HFFc6 (cell line): ENCODE measurements at places on chromosomes 1 and 21. TPM values are rescaled to one million over a fixed set of nuclear protein-coding genes. Genes with fewer than 3 reads are reported as not detected.

Gene CALML6
- total RNA-seq, result 0.11 to 0.96 TPM (median 0.69 TPM) in 3 replicates

DNA sequence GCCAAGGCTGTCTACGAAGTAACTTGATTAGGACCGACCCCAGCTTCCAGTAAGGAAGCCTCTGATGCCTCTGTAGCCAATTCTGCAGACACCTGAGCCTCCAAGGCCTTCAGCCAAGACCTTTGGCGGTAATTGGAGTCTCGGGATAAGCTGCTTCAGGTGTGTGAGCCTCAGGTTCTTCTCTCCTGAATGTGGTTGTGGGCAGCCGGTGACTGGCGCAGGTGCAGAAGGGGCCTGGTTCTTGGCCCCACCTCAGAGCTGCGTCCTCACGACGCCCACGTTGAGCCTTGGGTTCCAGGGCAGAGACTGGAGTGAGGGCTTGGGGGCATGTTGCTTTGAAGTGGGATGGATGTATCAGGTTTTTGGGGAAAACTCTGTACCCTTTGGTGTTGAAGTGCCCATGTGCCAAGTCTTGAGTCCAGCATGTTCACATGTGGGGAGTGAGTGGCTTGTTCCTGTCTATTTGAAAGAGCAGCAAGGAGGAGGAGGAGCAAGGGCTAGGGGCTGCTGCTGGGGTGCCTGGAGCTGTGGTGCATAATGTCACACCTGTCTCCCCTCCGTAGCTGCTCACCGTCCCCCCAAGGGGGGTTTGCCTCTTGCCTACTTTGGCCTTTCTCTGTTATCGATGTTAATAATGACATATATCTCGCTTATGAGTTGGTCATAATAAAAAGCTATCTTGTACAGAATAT is 1.4 kb downstream of the PSEN2 start:
- no peak overlapping the region; the same call in 1 of the 2 replicates for H3K27ac ChIP-seq
- peaks cover 2% of the 10 kb centered on the region; the same call in 1 of the 2 replicates for H3K27me3 ChIP-seq
- H3K4me3 ChIP-seq, result peak overlapping the region; percentile 89

Gene LRRC39
- 0.13 to 0.16 TPM (median 0.14 TPM) in 3 replicates for total RNA-seq

- H3K4me1 ChIP-seq, result peaks cover 31% of the 10 kb centered on the region
- no peaks in the 10 kb centered on the region for H3K36me3 ChIP-seq
- no peak overlapping the region for H3K4me3 ChIP-seq
- no peaks in the 10 kb centered on the region; the same call in 1 of the 2 replicates for H3K27me3 ChIP-seq
- H3K27ac ChIP-seq, result no peak overlapping the region
Observed at GRCh38 chr1:198701250-198701649, 62.4 kb downstream of the PTPRC start.

DNA sequence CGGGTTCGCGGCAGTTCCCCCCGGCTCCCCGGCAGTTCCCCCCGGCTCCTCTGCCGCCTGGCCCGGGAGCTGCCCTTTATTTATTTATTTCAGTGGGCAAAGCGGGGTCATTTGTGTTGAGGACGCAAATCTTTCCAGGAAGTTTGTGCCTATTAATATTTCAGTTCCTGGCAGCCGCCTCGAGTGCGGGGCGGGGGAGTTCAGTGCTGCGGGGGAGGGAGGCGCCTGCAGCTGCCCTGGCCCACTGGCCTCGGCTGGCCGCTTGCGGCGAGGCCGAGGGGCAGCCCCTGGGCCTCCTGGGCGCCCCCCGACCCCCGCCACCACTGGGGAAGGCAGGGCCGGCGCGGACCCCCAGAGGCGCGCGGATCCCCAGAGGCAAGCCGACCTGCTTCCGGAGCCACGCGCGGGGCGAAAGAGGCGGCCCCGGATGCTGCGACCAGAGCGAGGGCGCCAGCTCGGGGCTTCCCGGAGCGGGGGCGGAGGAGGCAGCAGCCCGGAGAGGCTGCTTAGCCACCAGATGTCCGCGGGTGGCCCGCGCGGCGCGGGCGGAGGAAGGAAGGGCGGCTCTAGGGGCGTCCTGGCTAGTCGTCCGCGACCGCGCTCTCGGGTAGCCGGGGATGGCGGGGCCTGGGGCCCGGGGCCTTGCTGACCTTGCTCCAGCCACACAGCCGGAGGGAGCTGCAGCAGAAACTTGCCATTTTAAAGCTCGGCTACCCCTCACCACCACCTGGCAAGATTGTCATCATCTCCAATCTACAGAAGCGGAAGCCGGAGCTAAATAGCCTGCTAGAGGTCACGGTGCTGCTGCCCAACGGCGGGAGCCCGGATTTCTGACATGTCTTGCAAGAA is 48.0 kb downstream of the H3-3A start:
- H3K4me3 ChIP-seq, result peak overlapping the region; percentile 81
- DNase-seq, result peak; percentile 21
- H3K4me1 ChIP-seq, result peaks cover 19% of the 10 kb centered on the region
- H3K27me3 ChIP-seq, result no peaks in the 10 kb centered on the region

- no peak overlapping the region for H3K27ac ChIP-seq
- DNase-seq, result no peak
- no peak overlapping the region for H3K4me3 ChIP-seq
- H3K4me1 ChIP-seq, result peaks cover under 1% of the 10 kb centered on the region; the same call in 1 of the 2 replicates
Observed at GRCh38 chr1:168386949-168387586, 106.4 kb downstream of the TBX19 start.

Gene SLC9C2
- total RNA-seq, result not detected in 3 replicates

GRCh38 chr1:30652152-30652841 is 71.1 kb downstream of the MATN1 start:
- no peak overlapping the region for H3K4me3 ChIP-seq
- DNase-seq, result no peak
- H3K36me3 ChIP-seq, result no peaks in the 10 kb centered on the region
- no peak overlapping the region for H3K27ac ChIP-seq
- H3K27me3 ChIP-seq, result peaks cover 31% of the 10 kb centered on the region

GRCh38 chr1:29806646-29807319 is 570.5 kb downstream of the PTPRU start:
- H3K4me3 ChIP-seq, result no peak overlapping the region
- no peak for DNase-seq
- H3K36me3 ChIP-seq, result no peaks in the 10 kb centered on the region
- H3K4me1 ChIP-seq, result no peaks in the 10 kb centered on the region
- H3K27me3 ChIP-seq, result peaks cover 4% of the 10 kb centered on the region

Gene CLIC4
- total RNA-seq, result 529 and 677 TPM in 2 replicates

- peaks cover 2% of the 10 kb centered on the region for H3K27me3 ChIP-seq
- peaks cover 17% of the 10 kb centered on the region for H3K4me1 ChIP-seq
- DNase-seq, result no peak
Observed at GRCh38 chr1:5941671-5942070, 50.6 kb downstream of the NPHP4 start.

GRCh38 chr1:85315789-85316188 is 39.4 kb upstream of the BCL10 start:
- H3K4me1 ChIP-seq, result peaks cover 96% of the 10 kb centered on the region
- peaks cover 72% of the 10 kb centered on the region for H3K36me3 ChIP-seq
- H3K4me3 ChIP-seq, result peak overlapping the region; percentile 51; the same call in 1 of the 2 replicates

Gene SLFNL1
- 0.13 TPM in 1 of 3 replicates, not detected in the others for total RNA-seq

GRCh38 chr1:169906938-169907337 is 13.2 kb upstream of the SCYL3 start:
- no peak for DNase-seq
- no peak overlapping the region for H3K4me3 ChIP-seq
- peaks cover 6% of the 10 kb centered on the region for H3K27me3 ChIP-seq
- H3K36me3 ChIP-seq, result no peaks in the 10 kb centered on the region
- H3K27ac ChIP-seq, result no peak overlapping the region

DNA sequence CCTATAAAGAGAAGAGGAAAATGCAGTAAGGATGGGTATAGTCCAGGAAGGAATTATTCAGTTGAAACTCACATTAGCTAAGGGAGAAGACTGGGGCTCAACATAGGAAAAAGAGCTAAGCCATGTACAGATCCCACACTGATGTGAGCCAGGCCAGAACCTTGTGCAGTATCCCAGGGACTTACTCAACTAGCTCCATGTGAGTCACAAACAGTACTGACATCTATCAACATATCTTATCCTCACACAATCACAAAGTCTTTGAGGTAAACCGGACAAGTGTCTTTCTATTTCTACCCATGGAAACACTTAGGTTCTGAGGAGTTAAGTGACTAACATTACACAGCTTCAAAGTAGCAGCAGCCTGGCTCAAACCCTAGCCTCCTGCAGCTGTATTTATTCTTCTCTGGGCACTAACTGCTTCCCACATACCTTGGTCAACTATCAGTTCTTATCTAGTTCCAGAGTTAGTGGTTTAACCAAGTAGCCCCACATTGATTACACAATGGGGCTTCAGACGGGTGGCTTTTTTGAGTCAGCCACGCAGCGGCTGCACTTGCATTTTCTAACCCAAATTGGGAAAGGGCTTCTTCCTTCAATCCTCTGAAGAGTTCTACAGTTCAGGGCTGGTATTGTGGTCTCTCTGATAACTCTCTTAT is 9.5 kb downstream of the CD5L start:
- H3K27me3 ChIP-seq, result no peaks in the 10 kb centered on the region
- no peak overlapping the region for H3K4me3 ChIP-seq
- no peak overlapping the region for H3K27ac ChIP-seq
- no peaks in the 10 kb centered on the region for H3K4me1 ChIP-seq
- no peaks in the 10 kb centered on the region for H3K36me3 ChIP-seq

GRCh38 chr1:219712506-219712905 is 99.6 kb upstream of the ZC3H11B start:
- no peak overlapping the region for H3K27ac ChIP-seq
- DNase-seq, result no peak
- no peaks in the 10 kb centered on the region for H3K4me1 ChIP-seq
- no peak overlapping the region for H3K4me3 ChIP-seq
- H3K27me3 ChIP-seq, result no peaks in the 10 kb centered on the region
- no peaks in the 10 kb centered on the region for H3K36me3 ChIP-seq

DNA sequence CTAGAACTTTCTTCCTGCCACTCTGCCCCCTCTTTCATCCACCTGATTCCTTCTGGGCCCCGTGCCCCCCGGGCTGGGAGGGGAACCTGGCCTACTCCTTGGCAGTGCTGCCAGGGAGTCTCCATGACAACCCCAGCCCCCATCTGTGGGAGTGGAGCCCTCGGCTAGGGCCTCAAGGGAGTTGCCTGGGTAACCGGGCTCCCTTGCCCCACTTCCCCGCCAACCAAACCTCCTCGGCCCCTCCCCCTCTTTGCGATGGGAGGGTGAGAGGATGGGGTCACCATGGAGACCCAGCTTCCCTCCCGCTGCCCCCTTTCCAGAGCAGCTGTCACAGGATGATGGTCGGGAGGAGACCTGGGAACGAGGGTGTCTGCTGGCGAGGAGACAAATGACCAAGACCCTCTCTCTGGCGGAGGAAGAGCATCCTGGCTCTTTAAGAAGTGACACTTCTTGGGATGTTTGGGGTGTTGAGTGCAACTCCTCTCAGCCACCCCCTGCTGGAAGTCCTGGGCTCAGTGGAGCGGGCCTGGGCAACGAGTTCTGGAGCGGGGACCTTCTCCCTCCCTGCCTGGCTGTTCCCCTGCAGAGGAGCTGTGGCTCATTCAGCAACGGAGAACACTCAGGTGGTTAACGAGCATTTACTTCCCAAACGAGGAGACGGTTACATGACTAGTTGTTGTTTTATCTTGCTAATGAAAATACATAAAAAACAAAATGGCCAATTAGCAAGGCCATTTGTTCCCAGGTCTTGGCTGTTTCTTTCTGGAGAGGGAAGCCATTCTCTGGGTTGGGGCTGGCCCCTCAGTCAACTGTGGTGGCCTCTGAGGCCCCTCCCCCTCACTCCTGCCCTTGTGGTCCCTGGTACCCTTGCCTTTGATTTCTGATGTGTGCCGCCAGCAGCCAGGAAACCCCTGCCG is 82.8 kb downstream of the UBIAD1 start:
- no peak for DNase-seq
- no peaks in the 10 kb centered on the region for H3K4me1 ChIP-seq
- H3K4me3 ChIP-seq, result no peak overlapping the region
- peaks cover 43% of the 10 kb centered on the region for H3K27me3 ChIP-seq
- no peak overlapping the region for H3K27ac ChIP-seq

DNA sequence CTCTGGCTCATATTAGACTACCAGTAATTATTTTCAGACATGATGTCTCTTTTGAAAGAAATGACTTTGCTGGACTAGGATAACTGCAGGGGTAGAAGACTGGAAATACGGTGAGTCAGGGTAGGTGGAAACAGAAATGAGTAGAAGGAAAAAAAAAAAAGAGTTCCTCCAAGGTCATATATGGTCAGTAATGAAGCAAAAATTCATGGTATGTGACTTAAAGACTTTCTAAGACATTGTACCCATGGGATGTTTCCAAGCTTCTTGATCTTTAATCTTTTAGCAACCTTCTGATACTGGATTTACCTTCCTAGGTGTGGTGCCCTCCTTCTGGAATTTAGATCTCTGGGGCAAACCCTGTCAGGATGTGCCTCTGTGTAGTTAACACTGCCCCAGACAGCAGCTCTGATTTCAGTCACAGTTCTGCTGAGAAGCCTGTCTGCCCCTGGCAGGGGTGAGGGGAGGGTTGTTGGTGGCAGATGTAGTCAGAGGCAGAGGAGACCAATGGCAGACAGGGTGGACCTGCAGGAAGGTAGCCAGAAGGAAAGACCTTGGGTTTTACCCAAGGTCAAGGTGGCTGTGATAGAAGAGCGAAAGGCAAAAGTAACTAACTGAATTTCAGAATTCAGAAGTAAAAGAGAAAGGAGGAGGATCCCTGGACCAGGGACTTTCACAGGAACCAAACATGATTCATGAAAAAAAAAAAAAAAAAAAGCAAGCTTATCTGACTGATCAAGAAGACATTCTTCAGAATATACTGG is 44.1 kb upstream of the BCL10 start:
- DNase-seq, result peak; percentile 67
- peaks cover 80% of the 10 kb centered on the region for H3K36me3 ChIP-seq
- H3K4me3 ChIP-seq, result peak overlapping the region; percentile 74
- peak overlapping the region; percentile 93 for H3K27ac ChIP-seq
- peaks cover 24% of the 10 kb centered on the region for H3K27me3 ChIP-seq
- H3K4me1 ChIP-seq, result peaks cover 97% of the 10 kb centered on the region

DNA sequence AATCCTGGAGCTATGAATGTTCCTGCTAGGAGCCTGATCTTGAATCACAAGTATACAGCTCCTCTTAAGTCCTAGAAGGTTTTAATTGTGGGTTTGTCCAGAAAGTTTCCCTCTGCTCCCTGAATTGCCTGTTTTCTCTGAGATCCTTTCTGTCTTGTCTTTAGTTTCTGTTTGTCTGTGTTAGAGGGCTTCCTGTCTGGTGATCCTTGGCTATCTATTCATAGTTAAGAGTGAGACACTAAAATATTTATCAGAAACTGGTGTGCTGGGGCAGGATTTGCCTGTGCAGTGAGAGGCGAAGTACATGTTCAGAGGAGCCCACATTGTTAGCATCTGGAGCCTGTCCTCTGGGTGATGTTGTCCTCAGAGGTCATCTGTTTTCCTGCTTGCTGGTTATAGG is 45.4 kb downstream of the ETS2 start:
- peaks cover 17% of the 10 kb centered on the region for H3K27me3 ChIP-seq
- H3K27ac ChIP-seq, result no peak overlapping the region
- no peak overlapping the region for H3K4me3 ChIP-seq

Gene SLC25A34
- 0.26 to 0.70 TPM (median 0.27 TPM) in 3 replicates for total RNA-seq

DNA sequence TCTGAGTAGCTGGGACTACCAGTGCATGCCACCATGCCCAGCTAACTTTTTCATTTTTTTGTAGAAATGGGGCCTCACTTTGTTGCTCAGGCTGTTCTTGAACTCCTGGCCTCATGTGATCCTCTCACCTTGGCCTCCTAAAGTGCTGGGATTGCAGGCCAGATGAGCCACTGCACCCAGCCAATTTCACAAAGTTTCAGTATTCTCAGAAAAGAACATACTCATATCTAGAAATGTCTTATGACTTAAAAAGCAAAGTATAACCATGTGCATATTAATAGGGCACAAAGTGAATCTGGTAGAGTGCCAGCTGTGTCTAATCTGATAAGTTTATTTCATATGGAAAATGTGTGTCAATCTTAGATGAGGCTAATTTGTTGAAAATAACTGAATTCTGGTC is 87.5 kb upstream of the CACYBP start:
- H3K4me3 ChIP-seq, result no peak overlapping the region
- H3K4me1 ChIP-seq, result no peaks in the 10 kb centered on the region
- no peak for DNase-seq
- H3K27me3 ChIP-seq, result no peaks in the 10 kb centered on the region; the same call in 1 of the 2 replicates
